ENCODE measurements at places on chromosomes 11 and 22. TPM values are rescaled to one million over a fixed set of nuclear protein-coding genes. Genes with fewer than 3 reads are reported as not detected.

GGT5 gene
- 0.23 TPM for total RNA-seq

TIMP3 gene
- 876 TPM for total RNA-seq

GRK3 gene
- 2.7 TPM for total RNA-seq

WT1 gene
- 0.18 TPM for total RNA-seq

CNGA4 gene
- not detected for total RNA-seq

EIF4ENIF1 gene
- 12.8 TPM for total RNA-seq

KREMEN1 gene
- total RNA-seq = 3.4 TPM

OR10G8 gene
- not detected for total RNA-seq

LRRC74B gene
- under 0.01 TPM for total RNA-seq

LRRN4CL gene
- 0.23 TPM for total RNA-seq

GUCD1 gene
- total RNA-seq = 138 TPM

CFAP300 gene
- 5.3 TPM for total RNA-seq

OR52E8 gene
- total RNA-seq = not detected

ARHGAP8 gene
- total RNA-seq = not detected

PARVG gene
- not detected for total RNA-seq

MPEG1 gene
- not detected for total RNA-seq

RTN4R gene
- total RNA-seq = 0.97 TPM

C11orf87 gene
- under 0.01 TPM for total RNA-seq

ZC3H7B gene
- total RNA-seq = 29.7 TPM

C11orf21 gene
- not detected for total RNA-seq

FAM111A gene
- 46.3 TPM for total RNA-seq

SLC22A9 gene
- not detected for total RNA-seq

MMP27 gene
- total RNA-seq = not detected

LGR4 gene
- total RNA-seq = 25.2 TPM

LRRC56 gene
- 0.89 TPM for total RNA-seq

SF1 gene
- total RNA-seq = 125 TPM

ADM2 gene
- total RNA-seq = 6.5 TPM

TTC36 gene
- 0.59 TPM for total RNA-seq

C11orf86 gene
- 0.30 TPM for total RNA-seq

KLHL35 gene
- total RNA-seq = 2.9 TPM

BARX2 gene
- total RNA-seq = not detected

PKNOX2 gene
- total RNA-seq = 1.8 TPM

MS4A6E gene
- not detected for total RNA-seq

SYCE3 gene
- not detected for total RNA-seq

P2RY2 gene
- 0.30 TPM for total RNA-seq

C1QTNF4 gene
- 0.05 TPM for total RNA-seq

AASDHPPT gene
- 45.4 TPM for total RNA-seq

TMPRSS6 gene
- not detected for total RNA-seq

SLCO2B1 gene
- total RNA-seq = 0.30 TPM

MIOX gene
- not detected for total RNA-seq

FAM227A gene
- total RNA-seq = 4.0 TPM

PRAME gene
- not detected for total RNA-seq

MN1 gene
- total RNA-seq = 1.8 TPM

TSKU gene
- 21.4 TPM for total RNA-seq

OR2AT4 gene
- not detected for total RNA-seq

ATG2A gene
- 14.9 TPM for total RNA-seq

OR5B2 gene
- total RNA-seq = not detected

GAL gene
- total RNA-seq = 0.59 TPM

RAPSN gene
- total RNA-seq = 0.05 TPM

CCDC73 gene
- not detected for total RNA-seq
